NCI-H1417 (cell line): ENCODE measurements at places on chromosomes 6 and 20.

DNA sequence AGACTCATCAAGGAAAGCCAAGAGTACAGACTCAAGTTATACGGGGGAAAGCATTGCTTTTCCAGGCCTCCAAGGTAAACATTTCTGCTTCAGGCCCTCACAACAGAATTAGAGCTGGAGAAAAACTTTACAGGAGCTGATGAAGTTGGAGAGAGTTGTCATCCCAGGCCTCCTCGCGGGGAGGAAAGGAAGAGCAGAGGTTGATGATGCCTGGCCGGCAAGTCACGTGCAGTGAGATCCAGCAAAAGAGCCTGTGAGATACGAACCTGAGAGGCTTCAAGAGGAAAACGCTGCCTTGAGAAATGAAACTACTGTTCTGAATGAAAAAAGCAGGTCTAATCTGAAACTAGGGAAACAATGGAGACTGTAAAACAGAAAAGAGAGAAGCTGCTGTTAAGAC is 122.9 kb downstream of the FAM120B start:
- no peak for DNase-seq

DNA sequence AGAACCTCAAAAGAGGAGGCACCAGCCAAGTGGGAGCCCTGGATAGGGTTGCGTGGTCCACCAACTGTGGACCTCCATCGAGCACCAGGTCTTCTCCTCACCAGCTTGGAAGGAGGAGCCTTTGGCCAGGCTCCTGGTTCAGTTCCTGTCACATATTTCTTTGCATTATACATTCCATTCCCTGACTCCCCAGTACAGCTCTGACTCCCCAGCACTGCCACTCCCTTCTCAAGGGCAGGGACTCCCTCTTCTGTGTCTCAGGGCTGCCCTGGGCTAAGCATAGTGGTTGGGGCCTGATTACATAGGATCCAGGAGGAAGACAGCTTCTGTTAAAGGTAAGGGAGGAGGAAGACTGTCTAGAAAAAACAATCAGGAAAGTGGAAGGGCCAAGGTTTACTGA is 91.1 kb downstream of the MRPL14 start:
- DNase-seq, result no peak

- no peak for DNase-seq
Measured at GRCh38 chr20:63378626-63379025, 17.5 kb upstream of the CHRNA4 start.

DNA sequence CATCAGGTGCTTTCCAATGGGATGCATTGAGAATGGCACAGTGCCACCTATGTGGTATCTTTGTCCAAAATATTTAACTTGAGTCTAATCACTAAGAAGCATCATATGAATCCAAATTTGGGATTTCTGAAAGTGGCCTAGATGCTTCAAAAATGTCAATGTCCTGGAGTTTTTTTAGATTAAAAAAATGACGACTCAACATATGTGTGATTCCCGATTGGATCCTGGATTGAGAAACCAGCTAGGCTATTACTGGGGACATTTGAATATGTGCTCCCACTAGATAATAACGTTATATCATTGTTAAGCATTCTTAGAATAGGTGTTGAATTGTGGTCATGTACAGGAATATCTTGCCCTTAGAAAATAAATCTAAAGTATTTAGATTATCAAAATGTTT is 189.2 kb downstream of the TBXT start:
- DNase-seq, result no peak

- no peak for DNase-seq
Measured at GRCh38 chr6:14365393-14365792, 247.8 kb downstream of the CD83 start.

GRCh38 chr20:38875175-38875993 is 50.8 kb upstream of the FAM83D start:
- no peak for DNase-seq

- DNase-seq, result no peak
Measured at GRCh38 chr20:5862703-5863039, 87.7 kb downstream of the TRMT6 start.

GRCh38 chr6:11779329-11780096 is 910 bp upstream of the ADTRP start:
- no peak for DNase-seq

DNA sequence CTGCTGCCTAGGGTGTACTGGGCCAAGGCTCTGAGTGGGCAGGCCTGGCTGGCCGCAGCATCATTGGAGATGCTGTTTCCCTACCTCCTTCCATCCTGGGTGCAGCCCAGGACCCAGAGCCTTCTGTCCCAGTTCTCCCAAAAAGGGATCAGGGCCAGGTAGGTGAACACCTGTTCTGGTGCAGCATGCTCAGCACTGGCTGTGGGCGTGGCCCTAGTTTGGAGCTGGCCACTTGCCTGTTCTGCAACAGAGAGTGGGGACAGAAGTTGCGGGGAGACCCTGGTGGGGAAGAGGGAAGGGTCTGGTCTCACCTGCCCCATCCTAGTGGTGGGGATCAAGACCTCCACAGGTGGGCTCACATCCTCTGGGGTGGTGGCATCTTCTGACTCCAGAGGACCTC is 1.4 kb upstream of the ARMC12 start:
- DNase-seq, result no peak

DNA sequence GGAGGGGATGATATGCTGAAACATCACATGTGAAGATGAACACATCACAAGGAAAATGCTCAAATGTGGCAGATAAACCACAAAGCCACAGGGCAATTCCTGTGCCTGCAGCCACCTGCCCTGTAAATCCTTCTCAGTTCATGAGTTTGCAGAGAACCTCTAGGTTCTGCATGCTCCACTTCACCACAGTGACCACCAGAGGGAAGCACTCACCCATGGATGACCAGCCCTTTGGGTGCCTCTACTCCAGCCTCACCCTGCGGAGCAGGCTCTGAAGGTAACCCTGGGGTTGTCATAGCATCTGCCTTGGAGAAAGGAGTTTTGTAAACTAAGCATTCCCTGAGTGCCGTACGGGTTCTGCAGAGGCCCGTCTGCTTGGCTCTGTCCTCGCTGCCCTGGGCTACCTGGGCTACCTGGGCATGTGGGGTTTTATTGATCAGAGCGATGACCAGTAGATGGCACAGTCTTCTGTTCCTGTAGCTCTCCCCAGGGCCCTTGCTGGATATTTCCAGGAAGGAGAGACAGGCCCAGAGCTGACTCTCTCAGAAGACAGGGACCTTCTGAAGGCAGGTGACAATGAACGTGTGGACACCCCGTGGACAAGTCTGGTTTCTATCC is 31.7 kb upstream of the CST1 start:
- no peak for DNase-seq

GRCh38 chr20:36175016-36175415 is 20.5 kb downstream of the EPB41L1 start:
- DNase-seq, result no peak

DNA sequence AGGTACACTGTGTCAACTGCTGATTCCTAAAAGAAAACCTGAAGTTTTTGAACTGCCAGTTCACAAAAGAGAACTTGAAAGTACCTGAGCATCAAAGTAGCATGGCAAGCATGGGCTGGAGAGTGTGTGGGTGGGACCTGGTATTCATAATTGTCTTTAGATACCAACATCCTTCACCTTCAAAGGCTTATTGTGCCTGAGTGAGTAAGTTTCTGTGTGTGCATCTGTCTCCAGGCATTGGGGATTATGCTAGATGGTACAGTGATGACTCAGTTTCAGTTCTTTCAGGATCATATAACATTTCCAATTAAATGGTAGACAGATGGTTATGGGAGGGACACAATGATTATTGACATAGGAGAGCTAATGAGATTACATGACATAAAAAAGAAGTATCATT is 238.5 kb downstream of the ZFAND3 start:
- no peak for DNase-seq

DNA sequence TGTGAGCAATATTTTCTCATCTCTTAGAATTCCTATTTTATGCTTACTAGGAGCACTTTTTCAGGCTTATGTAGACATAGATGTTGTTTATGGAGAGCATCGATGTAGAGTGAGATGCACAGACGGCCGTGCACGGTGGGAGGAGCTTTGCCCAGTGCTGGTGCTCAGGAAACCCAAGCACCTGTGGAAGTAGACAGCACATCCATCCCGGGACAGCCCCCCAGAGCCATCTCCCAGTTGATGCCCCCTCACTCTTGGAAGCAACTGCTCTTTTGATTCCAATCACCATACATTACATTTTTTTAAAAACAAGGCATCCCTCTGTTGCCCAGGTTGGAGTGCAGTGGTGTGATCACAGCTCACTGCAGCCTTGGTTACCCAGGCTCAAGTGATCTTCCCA is 143.7 kb downstream of the SMOC2 start:
- no peak for DNase-seq

GRCh38 chr6:118897386-118897785 is 3.4 kb downstream of the ASF1A start:
- no peak for DNase-seq

DNA sequence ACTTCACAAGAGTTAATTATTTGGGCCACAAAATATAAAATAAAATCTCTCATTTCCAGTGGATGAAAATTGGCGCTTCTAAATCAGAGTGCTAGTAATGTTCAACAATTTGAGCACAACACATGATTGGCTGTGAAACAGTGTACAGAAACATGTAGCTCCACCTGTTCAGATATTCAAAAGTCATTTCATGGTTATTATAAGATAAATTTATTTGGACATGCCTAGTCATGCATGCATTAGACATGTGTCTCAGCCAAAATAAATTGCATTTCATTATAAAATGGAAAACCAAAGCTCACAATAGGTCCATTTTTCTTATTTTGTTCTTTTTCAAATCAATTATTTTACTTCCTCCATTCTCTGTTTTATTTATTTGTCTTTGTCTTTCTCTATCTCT is 374.8 kb downstream of the LMBRD1 start:
- no peak for DNase-seq

DNA sequence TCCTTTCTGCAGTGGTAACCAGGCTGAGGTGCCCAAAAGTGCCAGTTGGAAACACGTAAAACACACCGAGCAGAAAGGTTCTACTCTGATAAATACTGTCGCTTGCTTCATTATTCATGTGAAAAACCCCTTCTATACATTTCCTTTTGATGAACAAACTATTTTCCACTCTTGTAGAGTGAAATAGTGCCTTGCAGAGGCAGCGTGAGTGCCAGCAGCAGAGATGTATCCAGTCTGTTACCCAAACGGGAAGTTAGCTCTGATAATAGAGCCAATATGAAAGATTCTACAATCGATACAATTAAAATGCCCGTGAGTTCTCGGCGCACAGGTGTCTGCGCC is 1.5 kb downstream of the ZBTB46 start:
- DNase-seq, result no peak

- DNase-seq, result no peak
Measured at GRCh38 chr6:146594495-146594894, 4.3 kb upstream of the ADGB start.

- peak; percentile 87 for DNase-seq
Measured at GRCh38 chr6:17212546-17213371, 68.4 kb upstream of the RBM24 start.

DNA sequence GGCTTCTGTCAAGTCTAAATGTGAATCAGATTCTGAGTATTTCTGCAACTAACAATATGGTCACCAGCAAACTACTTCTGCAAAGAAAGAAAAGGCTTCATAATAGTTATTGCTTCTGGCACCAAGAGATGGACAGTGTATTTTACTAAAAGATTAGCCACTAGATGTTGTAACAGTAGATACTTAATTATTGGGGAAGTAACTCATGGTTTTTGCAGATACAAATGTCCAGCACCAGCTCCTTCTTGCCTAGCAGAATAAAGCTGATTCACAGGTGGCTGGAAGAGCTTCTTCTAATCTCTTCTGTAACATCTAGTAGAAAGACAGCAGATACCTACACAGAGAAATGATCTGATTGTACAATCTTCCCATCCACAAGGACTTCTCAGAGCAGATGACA is 21.2 kb downstream of the ATXN1 start:
- DNase-seq, result no peak

DNA sequence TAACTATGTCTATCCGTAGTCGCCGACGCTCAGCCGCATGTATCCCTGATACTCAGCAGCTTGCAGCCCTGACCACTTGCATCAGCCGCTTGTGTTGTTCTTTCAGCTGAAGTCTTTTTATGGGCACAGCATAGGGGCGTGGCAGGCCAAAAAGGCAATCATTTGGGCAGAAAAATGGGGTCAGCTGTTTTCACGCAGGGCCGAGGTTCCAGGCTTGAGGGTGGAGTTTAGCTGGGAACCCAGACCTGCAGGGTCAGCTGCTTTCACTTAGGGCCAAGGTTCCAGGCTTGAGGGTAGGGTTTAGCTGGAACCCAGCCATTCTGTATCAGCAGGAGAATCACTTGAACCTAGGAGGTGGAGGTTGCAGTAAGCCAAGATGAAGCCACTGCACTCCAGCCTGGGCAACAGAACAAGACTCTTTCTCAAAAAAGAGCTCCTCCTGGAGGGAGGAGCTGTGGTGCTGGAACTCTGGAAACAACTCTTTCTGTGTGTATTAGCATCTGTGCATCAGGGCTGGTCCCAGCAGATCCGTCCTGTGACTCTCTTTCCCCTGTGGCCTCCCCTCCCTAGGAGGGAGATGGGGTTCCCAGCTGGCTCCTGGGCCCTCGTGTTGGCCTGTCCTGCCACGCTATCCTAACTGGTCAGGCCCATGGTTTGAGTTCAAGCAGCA is 56.9 kb upstream of the PRND start:
- DNase-seq, result no peak

DNA sequence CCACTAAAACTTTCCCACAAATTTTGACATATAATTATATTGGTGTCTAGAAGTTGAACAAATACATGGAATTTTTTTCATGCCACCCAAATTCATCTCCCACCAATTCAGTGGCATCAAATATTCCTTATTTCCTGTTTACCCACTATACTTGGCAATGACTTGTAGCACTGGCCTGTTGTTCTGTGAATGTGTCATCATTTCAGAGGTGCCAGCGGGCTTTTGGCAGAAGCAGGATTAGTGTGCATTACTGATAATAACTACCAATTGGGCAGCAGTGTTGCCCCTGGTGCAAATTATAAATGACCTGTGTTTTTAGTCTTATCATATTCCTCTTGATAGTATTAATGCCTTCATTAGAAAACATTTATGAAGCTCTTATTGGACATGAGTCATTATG is 121.3 kb downstream of the TFAP2B start:
- DNase-seq, result no peak
